T-helper 9 cell (primary cell): ENCODE measurements at places on chromosomes 4 and X.

GRCh38 chrX:153463031-153463430 lies 7.3 kb downstream of the HAUS7 start:
- no peak for DNase-seq

DNA sequence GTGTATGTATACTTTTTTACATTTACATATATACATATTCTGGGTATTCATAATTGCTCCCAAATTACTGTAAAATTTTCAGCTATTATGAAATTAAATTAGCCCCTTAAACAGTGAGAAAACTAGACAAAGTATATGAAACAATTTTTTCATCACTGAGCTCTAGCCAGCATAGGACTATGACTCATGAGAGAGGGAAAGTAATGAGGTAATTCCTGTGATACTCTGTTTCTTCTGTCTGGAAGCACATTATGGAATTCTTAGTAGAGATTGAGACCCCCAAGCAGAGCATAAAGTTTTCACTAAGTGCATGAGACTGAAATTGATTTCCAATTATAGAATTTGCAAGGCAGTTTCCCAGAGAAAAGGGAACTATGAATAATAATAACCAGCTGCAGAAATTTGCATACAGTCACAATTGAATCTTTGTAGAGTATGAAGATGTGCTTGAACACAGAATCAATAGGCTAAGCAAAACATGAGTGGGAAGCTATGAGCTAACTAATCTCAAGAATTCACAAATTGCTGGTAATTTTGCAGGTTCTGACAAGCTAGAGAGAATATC lies 779.3 kb downstream of the ARAP2 start:
- DNase-seq: no peak

- no peak for DNase-seq
Measured at GRCh38 chrX:20434986-20435385, 168.3 kb upstream of the RPS6KA3 start.

GRCh38 chr4:189548484-189549125 lies 392.1 kb upstream of the FRG1 start:
- no peak for DNase-seq

- DNase-seq: no peak
Measured at GRCh38 chr4:70863099-70863790, 23.6 kb upstream of the GRSF1 start.

GRCh38 chrX:51804741-51805140 lies 61.5 kb downstream of the GSPT2 start:
- DNase-seq: no peak
